Stromal cell of bone marrow (primary cell): ENCODE measurements at places on chromosomes 4 and X.
A peak's percentile ranks its signal among the peaks of the same experiment; 100 is the strongest.

- DNase-seq: no peak
These were observed 2.2 kb downstream of the UGT2B7 start for GRCh38 chr4:69098470-69098869.

DNA sequence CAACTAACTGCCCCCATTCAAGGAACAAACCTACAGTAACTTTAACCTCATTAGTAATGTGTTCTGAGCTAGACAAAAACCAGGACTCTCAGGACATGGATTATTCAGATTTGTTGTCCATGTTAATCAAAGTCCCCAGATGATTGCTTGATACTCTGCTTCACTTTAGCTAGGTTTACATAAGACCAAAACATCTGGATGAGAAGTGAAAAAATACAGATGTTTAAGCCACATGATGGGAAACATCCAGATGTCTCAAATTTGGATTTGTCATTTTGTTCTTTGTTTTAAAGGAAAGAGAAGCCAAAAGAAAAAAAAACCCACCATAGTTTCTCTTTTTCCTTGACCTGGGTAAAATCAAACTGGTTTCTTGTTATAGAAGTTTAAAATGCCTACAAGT, 48.5 kb upstream of the NRK start:
- DNase-seq: no peak

DNA sequence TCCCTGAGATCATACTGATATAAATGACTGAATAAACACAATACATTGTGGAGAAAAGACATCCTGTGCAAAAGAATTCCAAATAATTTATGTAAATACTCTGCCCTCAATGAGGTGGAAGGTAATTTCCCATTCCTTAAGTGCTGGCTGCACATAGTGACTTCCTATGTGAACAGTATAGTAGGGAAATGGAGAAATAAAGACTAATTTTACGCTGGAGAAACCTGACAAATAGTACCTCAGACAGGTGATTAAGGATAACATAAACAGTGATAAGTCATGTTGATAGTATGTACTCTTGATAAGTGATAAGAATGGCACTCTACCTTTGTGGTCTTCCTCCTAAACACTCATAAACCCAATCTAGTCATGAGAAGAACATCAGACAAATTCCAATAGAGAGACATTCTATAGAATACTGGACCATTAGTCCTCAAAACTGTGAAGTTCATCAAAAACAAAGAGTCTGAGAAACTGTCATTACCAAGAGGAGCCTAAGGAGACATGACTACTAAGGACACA, 274.0 kb downstream of the CHIC1 start:
- no peak for DNase-seq

- no peak for DNase-seq
These were observed 313.4 kb upstream of the BOD1L1 start for GRCh38 chr4:13940921-13941320.

DNA sequence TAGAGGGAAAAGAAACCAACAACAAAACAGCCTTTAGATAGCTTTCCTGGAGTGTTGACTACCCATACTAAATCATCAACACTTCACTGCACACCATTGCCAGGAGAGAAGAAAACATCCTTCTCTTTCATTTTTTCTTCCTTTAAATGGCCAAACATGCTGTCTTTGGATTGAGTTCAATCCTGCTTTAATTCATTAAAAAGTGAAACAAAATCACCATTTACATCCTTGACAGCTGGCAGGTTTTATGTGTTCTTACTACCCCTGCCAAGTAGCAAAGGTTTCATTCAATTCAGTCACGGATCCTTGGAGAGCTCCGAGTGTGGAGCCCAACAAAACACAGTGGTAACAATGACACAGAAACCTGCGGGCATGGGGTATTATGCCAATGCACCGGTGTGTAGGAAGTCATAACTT, 568.3 kb downstream of the ANKRD50 start:
- no peak for DNase-seq

GRCh38 chr4:40402556-40402955, 67.4 kb downstream of the CHRNA9 start:
- no peak for DNase-seq

DNA sequence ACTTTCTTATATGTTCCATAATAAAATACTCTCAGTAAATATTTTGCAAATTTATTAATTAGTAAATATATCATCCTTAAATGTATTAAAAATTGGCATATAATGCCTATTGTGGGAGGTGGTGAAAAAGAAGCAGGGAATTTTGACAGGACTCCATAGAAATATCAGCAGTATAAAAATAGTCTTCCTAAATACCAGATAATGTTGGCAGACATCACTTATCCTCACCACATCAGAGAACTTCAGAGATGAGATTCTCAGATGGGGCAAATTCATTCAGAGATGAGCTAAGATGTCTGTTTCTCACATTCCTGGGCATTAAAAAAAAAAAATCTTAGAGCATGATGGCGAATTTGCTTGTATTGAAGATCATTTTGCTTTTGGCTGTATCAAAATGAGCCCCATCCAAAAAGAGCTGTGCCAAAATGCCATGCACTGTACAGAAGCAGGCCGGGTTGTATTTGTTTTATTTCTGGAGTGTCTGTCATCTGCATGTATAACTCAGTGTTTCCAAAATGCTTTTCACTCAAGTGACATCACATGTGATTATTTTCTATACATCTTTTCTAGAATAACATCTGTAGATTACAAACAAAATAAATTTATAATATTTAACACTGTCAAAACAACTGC, 41.7 kb downstream of the ATP8A1 start:
- DNase-seq: no peak

GRCh38 chr4:144845411-144845810, 199.5 kb downstream of the HHIP start:
- DNase-seq: no peak

DNA sequence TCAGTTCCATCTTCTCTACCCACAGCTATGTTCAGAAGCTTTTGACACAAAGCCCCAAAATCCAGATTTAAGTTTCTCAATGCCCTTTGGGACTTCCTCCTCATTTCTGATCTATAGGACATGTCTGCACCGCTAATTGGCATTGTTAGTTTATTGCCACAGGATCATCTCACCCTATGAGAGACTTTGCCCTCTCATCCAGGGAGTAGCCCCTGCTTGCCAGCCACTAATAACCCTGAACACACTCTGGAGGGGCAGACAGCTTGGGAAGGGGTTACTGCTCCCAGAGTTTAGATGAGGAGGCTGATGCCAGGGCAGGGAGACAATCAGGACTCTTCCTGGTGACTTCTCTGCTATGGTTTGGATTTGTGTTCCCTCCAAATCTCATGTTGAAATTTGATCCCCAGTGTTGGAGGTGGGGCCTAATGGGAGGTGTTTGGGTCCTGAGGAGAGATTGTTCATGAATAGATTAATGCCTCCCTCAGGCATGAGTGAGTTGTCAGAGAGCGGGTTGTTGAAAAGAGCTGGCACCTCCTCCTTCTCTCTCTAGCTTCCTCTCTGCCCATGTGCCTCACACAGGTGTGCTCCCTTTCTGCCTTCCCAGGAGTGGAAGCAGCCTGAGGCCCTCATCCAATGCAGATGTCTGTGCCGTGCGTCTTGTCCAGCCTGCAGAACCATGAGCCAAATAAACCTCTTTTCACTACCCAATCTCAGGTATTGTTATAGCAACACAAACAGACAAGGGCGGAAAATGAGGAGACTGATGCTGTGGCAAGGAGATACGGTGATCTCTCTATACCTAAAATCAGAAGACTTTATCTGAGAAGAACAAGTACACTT, 3.6 kb upstream of the SCARB2 start:
- DNase-seq: no peak

- no peak for DNase-seq
These were observed 13.7 kb downstream of the RASGEF1B start for GRCh38 chr4:81457921-81458520.

DNA sequence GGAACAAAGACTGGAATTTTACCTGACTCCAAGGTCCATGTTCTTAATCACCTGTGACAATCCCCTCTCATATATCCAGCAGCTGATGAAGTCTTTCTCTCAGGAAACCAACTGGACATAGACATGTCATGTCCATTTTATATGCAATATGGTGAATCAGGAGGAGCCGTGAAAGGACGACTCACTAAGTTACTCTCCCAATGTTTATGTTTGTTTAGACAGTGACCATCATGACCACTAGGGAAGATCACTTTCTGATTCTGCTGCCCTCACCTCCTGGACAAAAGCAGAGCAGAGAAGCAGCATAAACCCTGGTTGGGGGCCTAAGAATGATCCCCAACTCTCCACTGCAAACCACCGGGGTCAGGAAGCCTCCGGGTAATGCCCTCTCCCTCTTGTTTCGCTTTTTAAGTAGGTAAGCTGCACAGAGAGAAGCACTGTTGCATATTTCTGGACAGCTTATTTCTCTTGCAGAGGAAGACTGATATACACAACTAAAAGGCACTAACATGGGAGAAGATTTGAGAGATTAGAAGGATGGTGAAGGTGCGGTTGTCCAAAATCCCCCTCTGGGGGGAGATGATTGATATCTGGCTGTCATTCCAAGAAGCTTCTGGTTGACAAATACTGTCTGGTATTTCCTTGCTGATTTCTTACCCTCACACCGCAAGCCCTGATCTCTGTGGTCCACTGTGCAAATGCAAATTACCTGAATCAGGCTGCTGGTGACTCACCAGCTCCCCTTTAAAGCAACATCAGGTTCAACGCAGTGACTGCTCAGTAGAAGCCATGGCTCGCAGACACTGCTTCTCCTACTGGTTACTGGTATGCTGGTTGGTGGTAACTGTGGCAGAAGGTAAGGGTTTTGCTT, at the start of gene ODAPH:
TSS of gene ODAPH (plus strand) at position 773 of the 871 bp plus-strand sequence. CDS start at position 790, 17 bp downstream.
- DNase-seq: no peak

DNA sequence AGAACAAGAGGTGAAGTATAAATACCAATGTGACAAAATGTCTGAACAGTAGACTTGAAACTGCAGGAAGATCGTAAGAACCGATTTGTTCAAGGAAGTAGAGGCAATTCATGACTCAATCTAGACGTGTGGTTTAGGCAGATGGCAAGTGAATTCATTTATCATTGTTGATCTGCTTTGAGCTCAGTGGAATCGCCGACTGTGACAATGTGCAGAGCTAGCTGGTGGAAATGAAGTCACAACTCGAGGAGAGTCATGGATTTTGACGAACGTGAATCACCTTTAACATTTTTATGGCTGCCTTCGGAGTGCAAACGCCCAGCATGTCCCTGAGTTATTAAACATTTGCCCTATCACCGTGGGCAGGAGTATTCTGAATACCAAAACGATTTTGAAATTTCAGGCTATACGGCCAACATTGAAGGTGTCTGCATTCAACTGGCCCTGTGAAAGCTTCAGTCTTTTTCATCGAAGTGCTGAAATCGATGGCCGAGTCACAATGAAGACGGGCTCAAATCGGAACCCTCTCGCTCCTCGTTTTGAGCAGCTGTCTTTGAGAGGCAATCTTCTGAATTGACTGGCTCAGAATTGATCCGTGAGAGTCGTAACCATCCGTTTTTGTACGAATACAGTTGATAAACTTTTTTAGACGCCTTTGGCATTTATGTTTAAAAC, 689 bp upstream of the OGT start:
- DNase-seq: no peak

GRCh38 chr4:173909294-173909693, 374.2 kb downstream of the FBXO8 start:
- no peak for DNase-seq

DNA sequence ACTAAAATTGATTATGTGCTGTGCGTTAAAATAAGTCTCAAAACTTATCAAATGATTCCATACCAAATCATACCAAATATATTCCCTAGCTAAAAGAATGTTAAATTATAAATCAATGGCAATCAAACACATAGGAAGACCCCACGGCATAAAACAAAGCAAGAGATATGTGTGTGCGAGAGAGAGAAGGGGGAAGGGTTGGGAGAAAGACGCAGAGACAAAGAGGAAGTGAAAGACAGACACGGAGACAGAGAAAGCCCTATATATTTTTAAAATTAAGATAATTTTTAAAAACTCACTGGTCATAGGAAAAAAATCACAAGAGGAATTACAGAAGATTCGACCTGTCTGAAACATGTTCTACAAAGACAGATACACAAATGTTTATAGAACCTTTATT, 371.4 kb downstream of the NLGN4X start:
- no peak for DNase-seq

GRCh38 chrX:132821974-132822633, 136.3 kb downstream of the HS6ST2 start:
- no peak for DNase-seq

- no peak for DNase-seq
These were observed 121.9 kb downstream of the RBMX2 start for GRCh38 chrX:130523460-130524394.

GRCh38 chr4:4415806-4416805, 29.2 kb downstream of the NSG1 start:
- DNase-seq: no peak

DNA sequence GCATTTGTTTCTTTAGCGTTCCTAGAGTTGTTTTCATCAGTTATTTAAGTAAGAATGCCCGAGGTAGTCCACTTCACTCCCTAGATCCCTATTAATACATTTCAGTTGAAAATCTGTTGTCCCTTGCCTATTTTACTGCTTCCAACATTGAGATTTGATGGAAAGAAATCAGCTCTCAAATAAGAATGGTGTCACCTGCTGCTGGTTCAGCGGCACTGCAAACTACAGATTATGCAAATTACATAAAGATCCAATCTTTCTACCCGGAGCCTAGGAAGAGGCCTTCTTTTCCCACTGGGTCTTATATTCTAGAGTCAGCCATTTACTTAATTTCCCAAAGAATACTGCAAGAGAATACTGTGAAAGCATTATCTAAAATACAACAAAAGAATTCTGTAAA, 597.6 kb upstream of the MAGEB2 start:
- DNase-seq: no peak

DNA sequence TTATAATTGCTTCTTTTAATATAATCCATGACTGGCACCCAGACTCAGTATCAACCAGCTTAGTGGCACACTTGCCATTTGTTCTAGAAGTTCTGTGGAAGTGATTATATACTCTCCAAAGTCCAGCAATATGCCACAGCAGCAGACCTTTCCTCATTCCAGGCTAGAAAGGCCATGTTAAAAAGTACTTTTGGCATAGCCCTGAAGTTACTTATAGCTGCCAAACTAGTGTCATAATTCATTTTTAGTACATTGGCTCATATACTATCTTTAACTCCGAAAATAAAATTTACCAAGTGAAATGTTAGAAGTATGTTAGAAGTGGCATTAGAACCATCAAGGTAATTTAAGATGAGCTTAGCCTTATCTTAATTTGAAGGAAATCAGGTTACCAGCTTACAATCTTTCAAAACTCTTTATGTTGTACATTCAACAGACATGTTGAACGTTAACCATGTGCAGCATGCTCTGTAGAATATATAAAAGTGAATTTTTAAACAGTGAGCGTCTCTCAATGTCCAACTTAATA, 714.2 kb upstream of the LCORL start:
- DNase-seq: no peak

- DNase-seq: no peak
These were observed 61.9 kb upstream of the LAS1L start for GRCh38 chrX:65596270-65597034.

DNA sequence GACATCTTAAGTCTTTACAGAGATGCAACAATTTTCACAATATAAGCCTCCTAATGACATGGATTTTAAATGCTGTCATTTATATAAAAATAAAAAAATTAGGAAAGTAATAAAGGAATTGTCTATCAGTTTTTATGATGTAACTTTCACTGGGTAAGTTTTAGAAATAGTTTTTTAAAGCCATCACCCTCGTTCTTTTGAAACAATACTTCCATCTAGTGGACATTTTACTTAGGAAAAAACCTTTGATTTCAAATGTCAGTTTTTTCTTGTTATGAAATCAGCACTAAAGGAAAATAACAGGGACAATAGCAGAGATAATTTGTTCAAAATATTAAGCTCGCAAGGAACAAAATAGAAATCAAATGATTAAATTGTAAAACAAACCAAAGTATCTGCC, 24.3 kb upstream of the NDNF start:
- peak; percentile 28 for DNase-seq
